ENCODE measurements at places on chromosomes 4 and X.

DNA sequence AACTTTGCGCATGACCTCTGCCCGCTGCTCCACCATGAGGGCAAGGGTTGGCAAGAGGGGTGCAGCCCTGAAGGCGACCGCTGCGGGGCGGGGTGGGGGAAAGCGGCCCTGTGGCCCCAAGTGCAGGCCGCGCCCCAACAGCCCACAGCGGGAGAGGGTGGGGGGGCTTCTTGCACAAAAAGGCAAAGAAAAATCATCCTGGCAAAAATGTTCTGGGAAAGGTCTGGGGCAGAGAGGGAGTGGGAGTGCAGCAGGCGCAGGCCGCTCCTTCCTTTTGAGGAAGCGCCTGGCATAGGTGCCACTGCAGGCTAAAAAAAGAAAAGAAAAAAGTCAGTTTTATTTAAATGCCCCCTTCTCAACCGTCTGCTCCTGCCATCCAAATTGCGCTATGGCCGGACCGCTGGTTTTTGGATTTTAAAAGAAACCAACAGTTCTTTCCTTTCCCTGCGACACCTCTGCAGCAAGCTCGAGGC is 1.4 kb downstream of the ARX start:
- DNase-seq = no peak

GRCh38 chr4:59380841-59381366 is 1819.2 kb upstream of the ADGRL3 start:
- DNase-seq = no peak

- DNase-seq = no peak
Observed at GRCh38 chr4:123043013-123043412, 120.6 kb upstream of the NUDT6 start.

- DNase-seq = no peak
Observed at GRCh38 chrX:74119016-74119910, 184.7 kb upstream of the ZCCHC13 start.

DNA sequence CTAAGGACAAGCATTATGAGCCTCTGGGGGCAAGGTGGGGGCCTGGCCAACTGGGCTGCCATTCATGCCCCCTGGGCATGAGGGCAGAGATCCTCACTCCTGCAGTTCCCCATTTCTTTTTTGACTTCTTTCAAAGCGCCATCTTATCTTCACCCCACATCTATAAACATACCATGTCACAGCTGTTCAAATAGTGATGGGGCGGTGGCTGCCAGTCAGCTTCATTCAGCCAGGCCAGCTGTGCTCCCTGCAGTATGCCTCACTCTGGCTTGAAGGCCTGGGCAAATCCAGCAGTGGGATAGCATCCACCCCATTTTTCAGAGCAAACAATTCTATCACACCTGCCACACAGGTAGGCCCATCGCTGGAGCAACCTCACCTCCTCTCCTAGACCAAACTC is 85.5 kb downstream of the NHSL2 start:
- DNase-seq = no peak
